ENCODE measurements at places on chromosomes 5 and 9.

- DNase-seq, result no peak
Measured at GRCh38 chr9:8401961-8402705, 602.6 kb upstream of the DMAC1 start.

- no peak for DNase-seq
Measured at GRCh38 chr5:137714946-137715345, 20.9 kb downstream of the KLHL3 start.

DNA sequence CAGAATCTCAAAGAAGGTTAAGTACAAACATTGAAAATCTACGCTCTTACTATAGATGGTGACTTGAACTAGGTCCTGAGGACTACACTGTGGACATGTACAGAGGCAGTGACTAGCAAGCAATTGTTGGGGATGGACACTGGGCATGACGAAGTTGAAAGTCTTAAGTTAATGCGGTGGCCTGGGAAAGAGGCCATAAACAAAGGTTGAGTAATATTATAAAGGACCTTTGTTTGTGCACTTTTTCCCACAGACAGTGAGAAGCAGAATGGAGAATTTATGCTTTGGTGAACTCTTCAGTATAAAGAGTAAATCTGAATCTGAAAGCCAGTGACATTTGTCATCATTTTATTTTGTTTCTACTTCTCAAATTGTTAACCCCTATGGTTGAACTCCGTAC, 15.3 kb downstream of the ALDH1A1 start:
- no peak for DNase-seq

DNA sequence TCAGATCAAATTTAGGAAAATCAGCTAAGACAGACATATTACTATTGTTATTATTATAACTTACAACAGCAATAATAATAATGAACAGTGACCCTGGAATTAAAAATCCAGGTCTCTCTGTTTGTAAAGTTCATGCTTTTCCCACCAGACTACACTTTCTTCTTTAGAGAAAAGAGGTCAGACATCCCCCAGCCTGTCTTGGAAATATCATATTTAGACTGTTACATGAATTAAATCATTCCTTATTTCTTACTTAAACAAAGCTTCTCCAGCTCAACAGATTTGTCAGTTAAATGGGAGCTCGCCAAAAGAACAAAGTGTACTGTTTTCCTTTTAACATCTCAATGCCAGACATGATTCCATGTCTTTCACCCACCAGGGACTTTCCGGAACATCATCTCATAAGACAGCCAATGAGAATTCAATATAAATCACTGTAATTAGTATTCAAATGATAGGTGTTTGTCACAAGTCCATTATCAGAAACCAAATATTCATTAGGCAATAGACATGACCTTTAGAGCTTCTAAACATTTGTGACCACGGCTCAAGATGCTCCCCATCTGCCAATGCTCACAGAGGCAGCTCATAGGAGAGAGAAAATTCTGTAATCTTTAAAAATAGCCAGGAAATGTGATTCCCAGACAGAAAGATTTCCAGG, 351.9 kb downstream of the ENC1 start:
- no peak for DNase-seq

DNA sequence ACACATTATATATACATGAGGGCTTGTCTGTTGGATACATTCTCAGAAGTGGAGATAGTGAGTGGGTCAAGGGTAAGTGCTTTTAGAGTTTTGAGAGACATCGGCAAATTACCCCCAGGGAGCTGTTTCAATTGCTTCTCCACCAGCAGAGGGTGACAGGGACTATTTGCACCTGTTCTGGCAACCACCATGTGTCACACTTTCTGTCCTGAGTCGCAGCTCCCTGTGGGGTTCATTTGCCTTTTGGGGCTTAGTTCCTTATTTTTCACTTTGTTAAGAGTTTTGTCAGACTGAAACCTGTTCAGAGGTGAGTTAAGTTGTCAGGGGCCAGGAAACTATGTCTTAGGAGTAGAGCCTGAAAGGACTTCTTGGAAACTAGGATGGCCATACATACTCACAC, 20.1 kb upstream of the SLC36A1 start:
- no peak for DNase-seq

DNA sequence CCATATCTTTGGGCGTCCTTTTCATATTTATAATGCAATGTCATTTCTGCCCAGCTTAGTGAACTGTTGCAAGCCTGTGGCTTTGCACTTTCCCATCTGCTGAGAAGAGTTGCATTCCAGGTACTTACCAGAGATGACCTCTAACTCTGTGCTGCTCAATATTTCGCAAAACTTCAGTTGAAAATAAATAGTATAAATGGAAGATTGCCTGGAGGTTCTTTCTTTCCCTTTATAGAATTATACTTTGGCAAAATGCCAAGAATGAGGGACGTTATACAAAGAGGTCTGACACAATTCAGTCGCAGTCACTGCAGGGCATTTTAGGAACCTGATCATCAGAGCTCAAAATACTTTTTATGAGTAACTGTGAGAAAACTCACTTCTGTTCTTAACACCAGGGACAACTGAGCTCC, 18.9 kb upstream of the VLDLR start:
- no peak for DNase-seq

GRCh38 chr9:77826621-77827020, 178.5 kb upstream of the GNA14 start:
- no peak for DNase-seq

DNA sequence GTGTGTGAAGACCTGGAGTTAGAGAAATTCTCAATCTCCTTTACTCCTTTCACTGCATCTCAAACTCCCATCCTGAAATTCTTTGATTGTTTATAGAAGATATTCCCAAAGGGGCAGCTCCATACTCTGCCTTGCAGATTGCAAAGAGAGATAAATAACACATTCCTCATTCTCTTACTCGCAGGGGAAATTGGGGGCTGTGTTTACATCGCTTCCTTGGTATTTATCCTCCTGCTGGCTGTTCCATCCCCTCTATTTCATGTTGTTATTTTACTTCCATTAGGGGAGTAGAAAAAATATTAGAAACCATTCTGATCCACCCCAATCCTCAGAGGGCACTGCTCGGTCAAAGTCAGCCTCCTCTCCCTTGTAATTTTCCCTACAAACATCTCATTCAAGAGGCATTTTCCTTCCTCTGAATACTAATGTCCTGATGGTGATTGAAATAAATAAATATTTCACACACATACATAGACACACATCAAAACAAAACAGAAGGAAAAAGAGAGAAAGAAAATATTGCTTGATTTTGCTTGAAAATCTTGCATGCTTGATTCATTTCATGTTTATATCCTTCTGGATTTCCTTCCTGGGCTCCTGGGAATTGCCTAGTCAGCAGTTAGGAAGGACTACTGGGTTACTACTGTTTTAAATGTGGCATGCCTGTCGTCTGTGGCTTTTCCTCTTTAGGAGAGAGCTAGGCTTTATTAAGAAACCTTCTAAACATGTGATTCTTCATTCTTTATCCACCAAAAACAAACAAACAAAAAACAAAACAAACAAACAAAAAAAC, 420.1 kb upstream of the PAPPA start:
- no peak for DNase-seq

DNA sequence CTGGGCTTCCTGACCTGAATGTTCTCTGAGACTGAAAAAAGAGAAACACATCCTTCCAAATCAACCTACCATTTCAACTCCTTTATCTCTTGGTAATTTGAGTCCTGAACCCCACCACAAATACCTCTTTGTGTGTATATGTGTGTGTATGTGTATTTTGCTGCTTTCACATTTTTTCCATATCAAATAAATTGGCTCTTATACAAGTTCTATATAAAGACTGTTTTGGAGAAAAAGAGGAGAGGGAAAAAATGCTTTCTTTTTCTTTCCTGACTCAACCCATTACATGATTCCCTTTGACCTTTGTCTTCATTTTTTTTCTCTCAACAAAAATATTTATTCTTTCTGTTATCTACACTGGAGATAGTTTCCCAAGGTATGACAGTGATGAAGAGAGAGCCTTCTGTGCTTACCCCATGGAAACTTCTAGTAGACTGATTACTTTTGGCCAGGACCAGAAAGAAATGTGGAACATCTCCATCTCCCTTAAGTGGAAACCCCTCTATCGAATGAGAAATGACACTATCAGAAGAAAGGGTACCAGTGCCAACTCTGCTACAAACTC, 85.3 kb downstream of the PAPPA start:
- DNase-seq, result no peak

GRCh38 chr9:137078701-137079400, 1.5 kb downstream of the UAP1L1 start:
- DNase-seq, result no peak

DNA sequence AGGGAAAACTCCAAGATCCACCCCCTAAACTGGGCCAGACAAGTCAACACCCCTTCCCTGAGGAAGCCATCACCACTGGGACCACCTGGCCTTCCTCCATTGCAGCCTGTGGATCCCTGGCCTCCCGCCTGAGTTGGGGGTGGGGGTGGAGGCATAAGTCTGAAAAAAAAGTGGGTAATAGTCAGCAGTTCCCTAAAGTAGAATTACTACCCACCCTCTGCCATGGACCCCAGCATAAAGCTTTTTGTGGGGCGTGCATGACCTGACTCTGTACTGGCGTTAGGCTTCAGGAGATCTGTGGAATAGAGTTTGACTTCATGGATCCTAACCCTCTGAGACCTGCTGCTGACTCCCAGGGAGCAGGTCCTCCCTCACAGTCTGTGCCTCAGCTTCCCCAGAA, 2.0 kb upstream of the CXXC5 start:
- DNase-seq, result no peak

- DNase-seq, result no peak
Measured at GRCh38 chr5:151810449-151810848, 38.7 kb downstream of the G3BP1 start.

- no peak for DNase-seq
Measured at GRCh38 chr5:124725622-124726258, 20.7 kb downstream of the ZNF608 start.

- DNase-seq, result no peak
Measured at GRCh38 chr9:131695836-131696460, 43.9 kb downstream of the RAPGEF1 start.

GRCh38 chr9:132995879-132996278, 17.4 kb downstream of the GFI1B start:
- no peak for DNase-seq

DNA sequence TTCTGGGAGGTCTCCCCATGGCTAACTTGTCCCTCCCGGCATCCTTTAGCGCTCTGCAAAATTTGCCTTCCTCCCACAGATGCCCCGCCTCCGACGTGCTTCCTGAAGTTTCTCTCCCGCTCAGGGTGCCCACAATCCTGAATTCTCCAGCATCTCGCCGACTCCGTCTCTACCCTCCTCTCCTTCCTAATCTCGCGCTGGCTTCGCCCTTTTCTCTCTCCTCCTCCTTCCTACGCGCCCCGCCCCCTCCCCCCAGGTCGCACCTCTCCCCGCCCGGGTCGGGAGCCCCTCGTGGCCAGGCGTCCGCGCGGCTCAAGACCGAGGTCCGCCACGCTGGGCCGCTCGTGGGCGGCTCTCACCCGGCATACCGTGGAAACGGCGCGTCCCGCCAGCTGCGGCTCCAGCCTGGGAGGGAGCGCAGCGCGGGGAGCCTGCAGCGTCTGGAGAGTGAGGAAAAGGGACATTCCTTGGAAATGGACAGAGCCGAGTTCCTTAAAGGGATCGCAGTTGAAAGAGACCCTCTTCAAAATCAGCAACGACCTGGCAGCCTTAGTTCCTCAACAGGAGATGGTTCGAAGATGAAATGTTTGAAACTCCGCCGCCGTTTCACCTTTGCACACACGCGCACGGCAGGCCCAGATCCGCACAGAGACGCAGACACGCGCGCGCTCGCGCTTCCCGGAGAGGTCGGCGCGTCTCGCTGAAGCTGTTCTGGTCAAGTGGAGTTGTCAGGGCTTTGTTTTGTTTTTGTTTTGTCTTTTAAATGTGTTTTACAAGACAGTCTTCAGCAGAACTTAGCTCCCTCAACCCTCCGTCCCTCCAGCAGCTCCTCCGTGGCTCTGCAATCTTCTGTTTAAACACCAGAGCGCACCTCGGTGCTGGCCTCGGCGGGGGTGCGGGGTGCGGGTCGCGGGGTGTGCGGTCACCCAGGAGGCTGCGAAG, 5.0 kb upstream of the IRX2 start:
- DNase-seq, result no peak

DNA sequence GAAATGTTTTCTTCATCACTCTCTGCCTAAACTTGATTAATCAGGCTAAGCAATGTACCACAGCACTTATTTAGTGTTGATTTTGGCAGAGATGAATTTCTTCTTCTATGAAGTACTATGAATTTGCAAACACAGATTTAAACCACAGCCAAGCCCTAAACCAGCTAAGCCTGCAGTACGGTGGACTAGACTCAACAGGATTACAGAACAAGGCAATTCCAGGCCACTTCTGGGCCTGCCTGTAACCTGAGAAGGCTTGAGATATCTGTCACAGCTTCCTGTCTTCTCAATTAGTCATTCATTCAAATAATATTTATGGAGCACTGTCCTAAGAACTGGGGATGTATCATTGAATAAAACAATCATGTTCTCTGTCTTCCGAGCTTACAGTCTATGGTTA, 32.4 kb upstream of the CAST start:
- DNase-seq, result no peak

DNA sequence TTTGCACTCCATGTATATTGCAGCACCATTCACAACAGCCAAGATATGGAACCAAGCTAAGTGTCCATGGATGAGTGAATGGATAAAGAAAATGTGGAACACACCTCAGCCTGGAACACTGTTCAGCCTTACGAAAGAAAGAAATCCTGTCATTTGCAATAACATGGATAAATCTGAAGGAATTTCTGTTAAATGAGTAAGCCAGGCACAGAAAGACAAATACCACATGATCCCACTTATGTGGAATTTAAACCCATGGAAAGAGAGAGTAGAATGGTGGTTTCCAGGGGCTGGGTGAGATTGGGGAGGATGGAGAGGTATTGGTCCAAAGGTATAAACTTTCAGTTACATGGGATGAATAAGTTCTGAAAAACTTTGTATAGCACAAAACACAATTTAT, 228.9 kb upstream of the CD180 start:
- DNase-seq, result no peak

- no peak for DNase-seq
Measured at GRCh38 chr5:13179407-13180087, 764.9 kb downstream of the DNAH5 start.

GRCh38 chr9:114697951-114698351, 16.0 kb upstream of the TEX48 start:
- DNase-seq, result no peak

GRCh38 chr9:99779277-99779676, 42.4 kb upstream of the NR4A3 start:
- no peak for DNase-seq

- no peak for DNase-seq
Measured at GRCh38 chr5:172488221-172488620, 33.9 kb upstream of the SH3PXD2B start.

GRCh38 chr9:33750307-33750838, 45.0 kb upstream of the PRSS3 start:
- DNase-seq, result no peak

GRCh38 chr5:42593591-42593990, 163.0 kb upstream of the CCDC152 start:
- no peak for DNase-seq

- DNase-seq, result no peak
Measured at GRCh38 chr5:123868881-123869280, 356.9 kb downstream of the CSNK1G3 start.
